ENCODE measurements at places on chromosomes 5 and 9. TPM values are rescaled to one million over a fixed set of nuclear protein-coding genes. Genes with fewer than 3 reads are reported as not detected.

Gene RIMOC1
- total RNA-seq = 29.6 TPM

Gene C8G
- total RNA-seq = 4.9 TPM

Gene BARX1
- total RNA-seq = not detected

Gene FUT7
- total RNA-seq = not detected

Gene FBN2
- not detected for total RNA-seq

Gene SHC3
- total RNA-seq = 1.1 TPM

Gene PRLR
- total RNA-seq = 22.2 TPM

Gene CNTRL
- total RNA-seq = 14.4 TPM

Gene CNTNAP3B
- total RNA-seq = 1.2 TPM

Gene TMEFF1
- total RNA-seq = 1.9 TPM

Gene CCDC187
- total RNA-seq = not detected

Gene GTF2H2C
- 62.9 TPM for total RNA-seq

Gene C5orf52
- total RNA-seq = not detected

Gene SKP1
- 340 TPM for total RNA-seq

DNA sequence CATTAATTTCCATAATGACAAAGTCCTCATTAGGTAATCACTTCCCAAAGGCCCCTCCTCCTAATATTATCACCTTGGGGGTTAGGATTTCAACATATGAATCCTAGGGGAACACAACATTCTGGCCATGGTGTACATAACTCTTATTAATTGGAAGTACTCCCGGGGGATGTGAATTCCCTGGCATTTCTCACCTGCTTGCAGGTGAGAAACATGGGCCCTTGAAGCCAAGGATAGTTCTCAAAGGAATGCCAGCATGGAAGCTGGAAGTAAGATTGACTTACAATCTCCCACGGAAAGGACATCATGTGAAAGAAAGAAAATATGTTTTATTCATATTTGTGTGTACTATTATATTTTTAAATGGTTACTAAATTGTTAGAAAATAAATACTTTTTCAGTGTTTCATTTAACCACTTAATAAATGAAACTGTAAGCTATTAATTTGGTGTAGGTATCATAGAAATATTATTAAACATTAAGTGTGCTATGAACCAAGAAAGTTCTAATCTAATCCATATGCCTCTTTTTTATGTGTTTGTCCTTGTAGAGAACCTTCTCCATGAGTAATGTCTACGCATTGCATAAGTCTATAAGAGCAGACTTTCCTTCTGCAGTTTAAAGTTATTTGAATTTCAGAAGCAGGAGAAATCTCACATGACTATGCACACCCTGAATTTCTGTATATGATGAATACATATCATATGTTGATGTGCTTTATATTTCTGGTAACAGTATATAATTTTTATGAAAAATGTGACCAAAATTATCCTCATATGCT, 59.4 kb downstream of the ANXA1 start:
- DNase-seq = no peak

- no peak for DNase-seq
These were observed 49.5 kb upstream of the SUSD1 start for GRCh38 chr9:112224401-112225289.

GRCh38 chr9:77952635-77953328, 78.8 kb downstream of the GNAQ start:
- DNase-seq = no peak

DNA sequence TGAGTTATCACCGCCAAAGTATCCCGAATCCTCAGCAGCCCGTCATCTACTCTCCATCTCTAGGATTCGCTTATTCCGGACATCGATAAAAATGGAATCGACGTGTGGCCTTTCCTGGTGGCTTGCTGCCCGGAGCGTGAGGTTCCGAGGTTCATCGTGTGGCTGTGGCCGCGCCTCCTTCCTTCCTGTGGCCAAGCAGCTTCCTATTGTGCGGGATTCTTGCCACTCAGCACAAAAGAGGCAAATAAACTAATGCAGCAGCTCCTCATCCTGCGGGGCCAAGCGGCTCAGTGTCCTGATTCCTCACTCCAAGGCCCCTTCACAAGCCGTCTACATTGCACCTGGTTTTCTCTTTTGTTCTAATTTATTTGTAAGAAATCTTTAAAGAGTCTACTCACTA, 800.9 kb downstream of the CDH9 start:
- DNase-seq = no peak

DNA sequence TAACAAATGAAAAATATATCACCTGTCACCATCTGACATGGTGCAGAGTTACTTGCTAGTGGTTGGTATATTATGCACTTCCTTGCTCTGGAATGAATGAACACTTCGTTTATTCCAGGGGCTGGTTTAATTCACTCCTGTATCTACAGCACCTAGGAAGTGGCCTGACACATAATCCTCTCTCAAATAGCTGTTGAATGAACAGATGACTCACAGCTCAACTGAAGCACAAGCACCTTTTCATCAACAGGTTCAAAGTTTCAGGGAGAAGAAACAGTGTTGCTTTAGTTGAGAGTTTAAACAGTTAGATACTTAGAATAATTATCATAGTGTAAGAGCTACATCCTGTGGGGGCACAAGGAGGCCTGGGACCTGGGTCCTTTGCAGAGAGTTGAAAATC, 135.0 kb upstream of the DAP start:
- DNase-seq = peak; percentile 35

- no peak for DNase-seq
These were observed 153.4 kb upstream of the POU5F2 start for GRCh38 chr5:93894601-93895354.

DNA sequence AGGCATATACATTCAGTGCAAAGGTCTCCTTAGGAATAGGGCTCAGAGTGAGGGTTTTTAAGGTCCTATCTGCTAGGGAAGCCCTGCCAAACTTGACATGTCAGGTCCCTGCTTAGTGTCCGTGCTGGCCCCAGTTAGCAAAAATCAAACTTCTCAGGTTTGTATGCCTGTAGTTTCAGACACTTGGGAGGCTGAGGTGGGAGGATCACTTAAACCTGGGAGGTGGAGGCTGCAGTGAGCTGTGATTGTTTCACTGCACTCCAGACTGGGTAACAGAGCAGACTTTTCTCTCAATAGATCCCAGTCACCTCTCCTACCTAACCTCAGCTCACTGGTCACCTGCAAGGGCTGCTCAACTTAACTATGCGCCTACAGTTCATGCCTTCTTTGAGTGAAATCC, 18.7 kb upstream of the TMEM245 start:
- DNase-seq = no peak

- DNase-seq = no peak
These were observed 550.0 kb downstream of the PTPRD start for GRCh38 chr9:10062629-10063395.

GRCh38 chr9:68552700-68553476, 12.2 kb upstream of the TMEM252 start:
- no peak for DNase-seq

DNA sequence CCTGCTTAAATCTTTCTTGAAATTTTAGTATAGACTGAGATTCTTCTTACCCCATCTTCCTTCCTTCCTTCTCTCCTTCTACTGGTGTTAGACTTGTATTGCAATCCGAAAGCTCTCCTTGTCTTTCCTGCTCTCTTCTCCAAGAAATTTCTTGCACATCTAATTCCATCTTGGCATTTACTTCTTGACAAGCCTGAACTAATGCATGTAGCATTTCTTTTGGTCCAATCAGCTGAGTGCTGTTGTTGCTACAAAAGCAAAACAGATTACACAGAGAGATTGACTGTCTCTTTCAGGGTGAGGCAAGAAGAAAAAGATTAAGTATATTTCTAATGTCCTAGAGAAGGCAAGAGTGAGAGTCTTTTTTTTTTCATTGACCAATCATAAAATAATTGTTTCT, 51.6 kb upstream of the MAP1B start:
- no peak for DNase-seq

GRCh38 chr5:403995-404394, 39.0 kb upstream of the EXOC3 start:
- no peak for DNase-seq

DNA sequence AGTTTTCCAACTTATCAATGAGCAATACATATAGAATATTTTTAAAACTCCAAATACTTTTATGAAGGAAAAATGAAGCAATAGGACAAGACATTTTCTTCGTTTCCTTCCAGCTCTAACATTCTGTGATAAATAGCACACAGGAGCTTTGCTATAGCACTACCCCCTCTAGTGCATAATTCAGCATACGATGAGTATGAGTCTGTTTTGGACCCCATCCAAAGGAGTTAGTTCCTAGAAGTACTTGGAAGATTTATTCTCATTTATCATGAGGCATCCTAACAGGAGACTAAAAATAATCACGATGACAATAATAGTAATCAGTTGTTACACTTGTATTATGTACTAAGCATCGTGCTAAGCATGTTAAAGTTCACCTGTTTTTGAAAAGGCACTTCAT, 1061.3 kb upstream of the DMAC1 start:
- no peak for DNase-seq

DNA sequence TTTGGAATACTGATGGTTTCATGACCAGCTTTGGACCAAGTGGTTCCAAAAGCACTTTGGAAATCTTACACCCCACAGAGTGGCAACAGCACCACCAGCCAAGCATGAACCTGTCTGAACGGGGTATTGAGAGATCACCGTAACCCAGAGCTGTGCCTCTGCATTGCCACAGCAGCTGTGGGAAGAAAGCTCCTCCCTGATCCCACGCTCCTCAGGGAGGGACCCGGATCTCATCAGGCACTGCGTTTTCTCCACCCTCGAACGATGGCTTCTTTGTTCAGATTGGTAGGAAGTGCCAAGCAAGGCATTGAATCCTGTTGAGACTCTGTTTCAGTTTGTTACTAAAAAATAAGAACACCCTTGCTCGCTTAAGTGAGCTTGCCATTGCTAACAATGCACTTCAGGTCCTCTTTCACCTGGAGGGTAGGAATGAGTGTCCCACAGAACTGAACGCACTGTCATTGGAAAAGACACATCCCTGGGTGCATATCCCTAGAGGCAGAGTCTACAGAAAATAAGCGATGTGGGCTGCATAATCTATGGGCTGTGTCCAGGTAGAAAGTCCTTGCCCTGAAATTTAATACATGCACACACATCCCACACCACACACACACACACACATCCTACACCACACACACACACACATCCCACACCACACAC, 118.0 kb upstream of the ICE1 start:
- no peak for DNase-seq

- no peak for DNase-seq
These were observed 33.5 kb downstream of the CSNK1G3 start for GRCh38 chr5:123545506-123545905.
